ENCODE measurements at places on chromosomes 1 and 21.

GRCh38 chr21:45709696-45710268 is 66.3 kb downstream of the PCBP3 start:
- DNase-seq: no peak

DNA sequence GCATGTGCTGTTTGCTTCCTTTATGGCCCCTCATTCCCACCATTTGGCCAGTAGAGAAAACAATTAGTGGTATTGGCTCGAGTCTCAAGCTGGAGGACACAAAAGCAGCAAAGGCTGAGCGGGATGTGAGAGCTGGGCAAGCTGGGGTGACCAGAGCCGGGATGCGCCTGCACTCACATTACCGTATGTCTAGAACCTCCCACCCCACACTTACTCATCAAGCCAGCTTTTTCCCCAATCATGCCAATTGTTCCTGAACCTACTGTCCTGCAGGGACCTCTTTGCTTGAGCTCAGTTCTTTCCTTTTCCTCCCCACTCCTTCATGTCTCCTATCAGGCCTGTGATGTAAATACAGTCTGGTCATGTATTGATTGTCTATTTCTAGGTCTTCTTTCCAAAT is 45.9 kb downstream of the KIRREL1 start:
- no peak for DNase-seq

DNA sequence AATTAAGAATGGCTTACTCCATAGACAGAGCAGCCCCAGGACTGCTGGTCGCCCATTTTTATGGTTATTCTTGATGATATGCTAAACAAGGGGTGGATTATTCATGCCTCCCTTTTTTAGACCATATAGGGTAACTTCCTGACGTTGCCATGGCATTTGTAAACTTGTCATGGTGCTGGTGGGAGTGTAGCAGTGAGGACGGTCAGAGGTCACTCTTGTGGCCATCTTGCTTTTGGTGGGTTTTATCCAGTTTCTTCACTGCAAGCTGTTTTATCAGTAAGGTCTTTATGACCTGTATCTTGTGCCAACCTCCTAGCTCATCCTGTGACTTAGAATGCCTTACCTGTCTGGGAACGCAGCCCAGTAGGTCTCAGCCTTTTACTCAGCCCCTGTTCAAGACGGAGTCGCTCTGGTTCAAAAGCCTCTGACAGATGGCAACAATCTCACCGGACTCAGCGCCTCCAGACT is 5.2 kb upstream of the AGPAT3 start:
- DNase-seq: no peak

GRCh38 chr1:8006037-8006963 is 19.8 kb downstream of the ERRFI1 start:
- no peak for DNase-seq

GRCh38 chr1:167849666-167850065 is 64.3 kb downstream of the ADCY10 start:
- no peak for DNase-seq

DNA sequence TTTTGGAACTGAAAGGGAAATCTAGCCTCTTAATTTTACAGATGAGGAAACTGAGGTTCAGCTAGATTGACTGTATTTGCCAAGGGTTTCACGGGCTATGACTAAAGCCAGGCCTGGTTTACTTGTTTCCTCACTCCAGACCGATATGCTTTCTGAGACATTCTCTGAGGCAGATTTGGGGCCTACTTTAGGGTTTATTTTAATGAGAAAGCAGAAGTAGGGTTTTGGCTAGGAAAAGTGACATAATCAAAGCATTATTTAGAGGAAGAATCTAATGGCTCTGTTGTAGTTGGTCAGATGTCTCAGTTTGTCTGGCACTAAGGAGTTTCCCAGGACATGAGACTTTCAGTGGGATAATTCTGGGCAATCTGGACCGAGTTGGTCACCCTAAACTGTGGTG is 1.5 kb upstream of the RPTN start:
- DNase-seq: no peak

DNA sequence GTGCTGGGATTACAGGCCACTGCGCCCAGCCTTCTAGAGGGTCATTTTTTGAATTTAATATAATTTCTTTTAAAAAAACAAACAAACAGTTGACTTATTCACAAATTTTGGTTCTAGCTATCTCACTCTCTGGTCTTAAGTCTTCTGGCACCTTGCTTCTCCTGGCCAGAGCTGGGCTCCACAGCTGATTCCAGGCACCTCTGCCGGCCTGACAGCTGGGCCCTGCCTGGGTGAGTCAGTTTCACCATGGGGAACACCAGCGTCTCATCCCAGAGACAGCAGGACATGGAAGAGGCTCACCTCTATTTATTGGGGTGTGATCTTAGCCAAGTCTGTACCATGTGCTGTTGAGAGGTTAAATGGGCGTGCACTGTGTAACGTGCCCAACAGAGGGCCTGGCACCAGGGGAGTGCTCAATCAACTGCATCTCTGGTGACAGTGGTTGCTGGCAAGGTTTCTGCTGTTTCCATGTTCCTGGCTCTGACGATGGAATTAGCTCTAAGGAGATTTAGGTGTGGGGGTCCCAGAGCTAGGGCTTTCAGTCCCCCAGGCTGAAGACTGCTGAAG is 956 bp downstream of the CPLANE2 start:
- peak; percentile 36 for DNase-seq

- DNase-seq: no peak
Observed at GRCh38 chr1:26034504-26035202, 11.3 kb downstream of the SLC30A2 start.

DNA sequence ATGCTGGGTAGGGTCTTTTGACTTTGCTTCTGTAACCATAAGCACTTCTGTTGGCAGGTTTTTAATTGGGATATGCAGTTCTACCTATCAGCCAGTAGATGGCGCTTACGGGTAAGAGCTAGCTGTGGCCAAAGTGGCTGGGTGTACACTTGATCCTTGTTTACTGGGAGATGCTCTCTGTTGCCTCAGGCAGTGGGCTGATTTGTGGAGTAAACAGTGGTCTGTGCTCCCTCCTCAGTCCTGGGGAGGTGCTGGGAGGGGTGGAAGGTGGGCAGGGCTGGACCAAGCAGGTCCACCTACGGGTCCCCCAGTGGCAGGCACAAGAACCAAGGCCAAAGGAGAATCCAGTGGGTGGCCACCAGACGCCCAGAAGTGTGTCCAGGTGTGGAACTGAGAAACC is 43.4 kb downstream of the RALGPS2 start:
- no peak for DNase-seq

- no peak for DNase-seq
Observed at GRCh38 chr1:237119091-237119490, 77.1 kb downstream of the RYR2 start.

GRCh38 chr1:21264898-21265297 is 25.4 kb downstream of the ECE1 start:
- no peak for DNase-seq

DNA sequence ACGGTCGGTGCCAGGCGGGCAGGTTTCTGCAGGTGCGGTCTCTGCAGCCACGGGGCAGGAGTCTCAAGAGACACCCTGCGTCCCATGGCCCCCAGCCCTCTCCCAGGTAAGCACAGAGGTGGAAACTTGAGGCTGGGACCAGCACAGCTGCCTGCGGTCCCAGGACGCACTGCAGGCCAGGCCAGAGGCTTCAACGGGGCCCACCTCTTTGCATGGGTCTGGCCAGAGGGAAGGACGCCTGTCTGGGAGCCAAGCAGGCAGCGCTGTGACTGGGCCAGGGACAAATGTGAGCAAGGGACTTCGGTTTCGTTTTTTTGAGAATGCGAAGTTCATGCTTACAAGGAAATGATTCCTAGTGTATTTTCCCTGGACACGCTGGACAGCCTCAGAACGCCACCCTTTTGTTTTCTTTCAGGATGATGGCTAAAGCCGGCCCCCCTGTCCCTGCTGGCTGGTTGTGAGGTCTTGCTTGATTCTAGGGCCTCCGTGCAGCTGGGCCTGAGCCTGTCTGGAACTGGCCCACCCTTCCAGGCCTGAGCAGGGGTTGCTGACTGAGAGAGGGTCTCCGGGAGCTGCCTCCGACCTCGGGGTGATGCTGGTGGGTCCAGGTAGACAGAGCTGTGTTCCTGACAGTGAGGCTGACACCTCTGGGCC is 38.3 kb downstream of the MORN1 start:
- DNase-seq: peak; percentile 23

- peak; percentile 96 for DNase-seq
Observed at GRCh38 chr1:27366113-27366410, 699 bp downstream of the MAP3K6 start.

- DNase-seq: no peak
Observed at GRCh38 chr1:93541045-93541444, 93.1 kb downstream of the FNBP1L start.

GRCh38 chr21:42564561-42564971 is 50.9 kb downstream of the SLC37A1 start:
- DNase-seq: no peak

GRCh38 chr1:28329395-28330153 is 734 bp downstream of the MED18 start:
- peak; percentile 33 for DNase-seq

GRCh38 chr1:188433425-188433824 is 1604.7 kb downstream of the PLA2G4A start:
- no peak for DNase-seq

DNA sequence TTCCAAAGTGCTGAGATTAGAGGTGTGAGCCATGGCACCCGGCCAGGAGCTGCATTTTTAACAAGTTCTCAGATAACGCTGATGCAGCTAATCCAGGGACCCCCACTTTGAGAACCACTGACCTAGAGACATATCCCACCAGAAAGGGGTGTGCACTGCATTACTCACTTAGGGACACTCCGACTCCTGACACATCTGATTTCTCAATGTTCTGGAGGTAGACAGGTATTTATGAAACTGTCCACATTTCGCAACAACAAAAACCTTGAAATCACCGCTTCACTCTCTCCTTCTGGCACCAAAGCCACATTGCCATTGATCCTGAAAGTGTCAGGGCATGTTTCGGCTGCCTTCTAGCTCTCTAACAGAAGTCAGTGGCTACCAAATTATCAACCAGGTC is 23.2 kb upstream of the CAMTA1 start:
- DNase-seq: no peak

DNA sequence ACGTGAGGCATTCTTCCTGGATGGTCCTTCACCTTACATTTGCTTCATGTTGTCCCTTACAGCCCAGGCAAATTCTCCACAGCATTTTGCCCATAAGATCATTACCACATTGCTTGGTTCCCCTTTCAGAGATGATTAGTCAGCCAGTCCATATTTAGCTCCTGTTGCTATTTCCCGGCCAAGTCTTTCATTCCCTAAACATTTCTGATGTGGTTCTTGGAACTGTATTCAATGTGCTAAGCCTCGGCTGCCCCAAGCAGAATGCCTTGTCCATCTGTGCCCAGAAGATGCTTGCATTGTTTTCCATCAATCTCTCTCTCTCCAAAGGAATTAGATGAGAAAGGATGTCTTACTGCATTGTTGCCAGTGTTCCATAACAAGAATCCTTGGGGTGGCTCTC is 420.9 kb upstream of the CAMK1G start:
- DNase-seq: no peak

DNA sequence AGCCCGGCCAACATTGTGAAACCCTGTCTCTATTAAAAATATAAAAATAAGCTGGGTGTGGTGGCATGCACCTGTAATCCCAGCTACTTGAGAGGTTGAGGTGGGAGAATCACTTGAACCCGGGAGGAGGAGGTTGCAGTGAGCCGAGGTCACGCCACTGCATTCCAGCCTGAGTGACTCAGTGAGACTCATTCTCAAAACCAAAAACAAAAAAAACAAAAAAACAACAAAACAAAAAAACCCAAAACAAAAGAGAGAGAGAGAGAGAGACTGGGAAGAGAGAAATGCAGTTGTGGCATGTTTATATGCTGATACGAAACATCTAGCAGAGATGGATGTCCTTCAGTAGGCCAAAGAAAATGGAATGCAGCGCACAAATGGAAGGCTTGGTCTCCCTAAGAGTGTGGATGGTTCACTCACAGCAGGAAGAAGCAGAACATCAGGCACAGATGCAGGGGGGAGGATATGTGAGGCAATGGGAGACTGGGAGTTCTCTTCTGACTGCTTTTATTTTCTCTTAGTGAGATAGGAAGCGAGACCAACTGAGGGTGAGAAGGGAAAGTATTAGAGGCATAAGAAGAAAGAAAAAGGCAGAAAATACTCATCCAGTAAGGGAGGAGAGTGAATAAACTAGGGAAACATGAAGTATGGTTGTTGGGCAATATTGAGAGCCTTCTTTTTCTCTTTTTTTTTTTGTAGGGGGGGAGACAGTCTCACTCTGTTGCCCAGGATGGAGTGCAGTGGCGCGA is 16.0 kb downstream of the THEM4 start:
- DNase-seq: no peak

- DNase-seq: no peak
Observed at GRCh38 chr1:189821833-189822232, 655.8 kb downstream of the BRINP3 start.

DNA sequence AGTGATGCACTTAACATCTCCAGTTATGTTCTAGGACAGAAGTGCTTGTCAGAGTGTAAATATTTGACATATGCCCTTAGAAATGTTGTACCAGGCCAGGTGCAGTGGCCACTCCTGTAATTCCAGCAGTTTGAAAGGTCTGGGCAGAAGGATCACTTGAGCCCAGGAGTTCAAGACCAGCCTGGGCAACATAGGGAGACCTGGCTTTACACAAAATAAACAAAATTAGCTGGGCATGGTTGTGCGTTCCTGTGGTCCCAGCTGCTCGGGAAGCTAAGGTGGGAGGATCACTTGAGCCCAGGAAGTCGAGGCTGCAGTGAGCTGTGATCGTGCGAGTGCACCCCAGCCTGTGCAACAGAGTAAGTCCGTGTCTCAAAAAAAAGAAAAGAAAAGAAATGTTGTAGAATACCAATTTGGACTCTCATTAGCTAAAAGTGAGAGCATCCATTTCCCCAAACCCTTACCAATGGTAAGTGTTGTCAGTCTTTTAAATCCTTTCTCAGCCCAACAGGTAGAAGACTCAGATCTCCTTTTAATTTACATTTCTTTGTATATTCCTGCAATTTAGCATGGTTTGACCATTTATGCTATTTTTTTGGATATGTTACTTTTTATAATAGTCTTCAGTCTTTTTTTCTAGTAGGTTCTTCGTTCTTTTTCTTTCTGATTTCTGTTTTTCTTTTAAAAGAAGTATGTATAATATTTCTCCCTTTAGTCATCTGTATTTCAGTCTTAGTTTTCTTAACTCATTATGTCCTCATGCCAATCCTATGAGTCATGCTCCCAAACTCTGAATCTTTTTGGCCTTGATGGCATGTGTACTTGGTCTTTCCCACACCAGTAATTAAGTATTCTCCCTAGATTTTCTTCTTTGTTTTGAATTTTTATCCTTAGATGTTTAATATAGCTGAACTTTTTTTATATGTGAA is 74.4 kb downstream of the CAMTA1 start:
- no peak for DNase-seq

- no peak for DNase-seq
Observed at GRCh38 chr1:61268546-61269240, 186.3 kb downstream of the NFIA start.

Measured in left cardiac atrium (tissue), 4 donors.